D721Med (cell line): ENCODE measurements at places on chromosomes 5 and 9.

DNA sequence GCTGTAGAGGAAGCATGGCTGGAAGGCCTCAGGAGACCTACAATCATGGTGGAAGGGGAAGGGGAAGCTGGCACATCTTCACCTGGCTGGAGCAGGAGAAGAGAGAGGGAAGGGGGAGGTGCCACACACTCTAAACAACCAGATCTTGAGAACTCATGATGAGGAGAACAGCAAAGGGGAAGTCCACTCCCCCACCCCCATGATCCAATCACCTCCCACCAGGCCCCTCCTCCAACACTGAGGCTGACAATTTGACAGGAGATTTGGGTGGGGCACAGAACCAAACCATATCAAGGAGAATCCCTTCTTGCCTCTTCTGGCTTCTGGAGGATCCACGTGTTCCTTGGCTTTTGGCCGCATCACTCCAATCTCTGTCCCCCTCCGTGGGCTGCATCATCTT is 13.1 kb upstream of the CMBL start:
- DNase-seq, result no peak

- no peak for DNase-seq
These were observed 251.5 kb downstream of the CRB2 start for GRCh38 chr9:123607479-123607878.

DNA sequence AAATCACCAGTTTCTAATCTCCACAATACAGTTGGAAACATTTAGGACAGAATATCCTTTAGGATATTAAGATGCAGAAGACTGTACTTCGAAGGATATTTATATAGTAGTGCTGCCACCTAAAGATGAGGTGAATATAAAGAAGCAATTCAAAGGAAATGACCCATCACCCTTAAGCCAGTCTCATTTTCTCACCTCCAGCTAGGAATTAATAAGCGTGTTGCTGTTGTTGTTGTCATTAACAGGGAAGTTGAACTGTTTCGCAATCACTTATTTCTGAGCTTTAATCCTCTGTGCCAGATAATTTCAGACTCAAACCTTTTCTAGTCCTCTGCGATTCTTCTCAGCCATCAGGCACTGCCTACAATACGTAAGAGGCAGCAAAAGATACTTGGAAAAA is 7.8 kb upstream of the PURA start:
- DNase-seq, result no peak

DNA sequence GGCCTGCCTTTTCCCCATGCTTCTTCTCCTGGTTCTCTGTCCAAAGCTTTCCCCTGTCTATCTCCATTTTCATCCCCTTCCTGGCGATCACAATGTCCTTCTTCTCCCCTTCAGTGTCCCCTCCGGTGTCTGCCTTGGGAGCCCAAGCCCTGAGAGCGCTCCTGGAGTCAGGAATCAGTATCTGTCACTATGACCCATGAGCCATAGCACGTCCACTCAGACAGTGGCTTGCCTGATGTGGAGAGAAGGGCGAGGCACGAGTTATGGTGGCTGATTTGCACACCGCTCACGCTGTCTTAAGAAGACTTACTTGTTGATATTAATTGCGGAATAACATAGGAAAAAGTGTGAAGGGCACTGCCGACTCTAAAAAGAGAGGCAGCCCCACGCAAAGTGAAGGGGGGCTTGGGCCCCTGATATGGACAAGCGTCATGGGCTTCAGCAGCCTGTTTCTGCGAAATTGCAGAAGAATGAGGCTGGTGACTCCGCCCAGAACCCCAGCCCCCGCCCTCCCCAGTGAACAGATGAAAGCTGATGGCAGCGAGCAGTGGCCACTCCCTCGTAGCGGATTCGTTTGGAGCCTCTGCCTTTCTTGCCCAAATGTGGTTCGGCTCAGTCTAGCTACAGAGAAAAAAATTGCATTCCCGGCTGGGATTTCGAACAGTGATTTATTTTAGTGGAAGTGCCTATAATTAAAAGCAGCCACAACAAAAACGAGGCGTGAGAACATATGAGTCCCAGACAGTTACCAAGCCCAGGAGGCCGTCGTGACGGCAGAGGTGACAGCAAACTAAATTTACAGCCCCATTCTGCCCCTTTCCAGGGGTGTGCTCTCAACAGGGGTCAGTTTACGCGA is 149.8 kb downstream of the ICE1 start:
- no peak for DNase-seq

- DNase-seq, result no peak
These were observed 11.9 kb upstream of the NXNL2 start for GRCh38 chr9:88523056-88523455.

DNA sequence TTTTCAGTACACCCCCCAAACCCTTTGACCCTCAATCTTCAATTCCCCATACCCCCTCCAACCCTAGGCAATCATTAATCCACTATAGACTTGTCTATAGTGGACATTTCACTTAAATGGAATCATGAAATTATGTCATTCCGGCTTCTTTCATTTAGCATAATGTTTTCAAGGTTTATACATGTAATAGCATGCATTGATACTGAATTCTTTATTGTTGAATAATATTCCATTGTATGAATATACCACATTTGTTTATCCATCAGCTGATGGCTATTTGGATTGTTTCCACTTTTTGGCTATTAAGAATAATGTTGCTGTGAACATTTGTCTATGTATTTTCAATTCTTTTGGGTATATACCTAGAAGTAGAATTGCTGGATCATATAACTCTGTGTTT is 238.8 kb downstream of the PDE4D start:
- no peak for DNase-seq

- no peak for DNase-seq
These were observed 132.1 kb upstream of the PPP1R26 start for GRCh38 chr9:135347461-135347860.

GRCh38 chr9:5749306-5749705 is 83.6 kb downstream of the ERMP1 start:
- no peak for DNase-seq

- no peak for DNase-seq
These were observed 45.6 kb upstream of the SLC25A51 start for GRCh38 chr9:37949576-37949975.

DNA sequence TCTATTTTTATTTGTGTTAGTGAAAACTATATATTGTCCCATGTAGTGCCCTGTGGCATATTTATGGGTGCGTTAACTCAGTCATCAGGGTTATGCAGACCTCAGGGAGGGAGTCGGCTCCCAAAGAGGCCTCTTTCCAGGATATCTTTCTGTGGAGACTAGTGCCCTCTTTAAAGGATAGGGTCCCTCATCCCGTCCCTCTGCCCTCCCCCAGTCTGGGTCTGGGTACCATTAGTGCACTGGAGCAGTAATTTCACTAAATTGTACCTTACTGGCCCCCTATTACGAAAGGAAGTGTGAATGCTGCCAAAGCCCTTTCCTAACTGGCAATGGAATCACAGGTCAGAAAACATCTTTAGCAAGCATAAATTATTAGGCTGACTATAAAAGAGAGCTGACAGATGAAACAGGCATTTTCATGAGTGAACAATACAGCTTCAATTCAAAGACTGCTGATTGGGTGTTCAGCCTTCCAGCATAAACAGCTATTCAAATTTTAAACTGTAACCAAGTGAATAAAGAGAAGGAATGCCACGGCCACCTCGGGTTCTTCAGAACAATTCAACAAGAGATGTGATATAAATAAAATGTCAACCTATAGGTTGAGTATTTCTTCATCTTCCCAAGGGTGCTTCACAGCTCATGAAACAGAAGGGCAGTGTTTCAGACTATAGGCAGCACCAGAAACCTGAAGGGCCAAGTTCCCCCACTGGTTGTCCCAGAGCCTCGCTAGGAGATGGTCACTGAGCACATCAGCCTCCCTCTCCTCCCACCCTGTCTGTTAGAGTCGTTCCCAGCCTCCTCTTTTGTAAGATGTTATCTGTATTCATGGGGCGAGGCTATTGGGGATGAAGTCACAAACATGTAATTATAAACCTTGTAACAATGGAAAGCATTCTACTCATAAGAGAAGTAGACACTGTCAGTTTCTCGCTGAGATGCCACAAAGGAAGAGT is 318.7 kb downstream of the TMEM161B start:
- no peak for DNase-seq

GRCh38 chr5:169905017-169905416 is 75.3 kb downstream of the INSYN2B start:
- DNase-seq, result no peak

GRCh38 chr9:35691334-35691650 is 1.6 kb upstream of the TPM2 start:
- DNase-seq, result no peak

DNA sequence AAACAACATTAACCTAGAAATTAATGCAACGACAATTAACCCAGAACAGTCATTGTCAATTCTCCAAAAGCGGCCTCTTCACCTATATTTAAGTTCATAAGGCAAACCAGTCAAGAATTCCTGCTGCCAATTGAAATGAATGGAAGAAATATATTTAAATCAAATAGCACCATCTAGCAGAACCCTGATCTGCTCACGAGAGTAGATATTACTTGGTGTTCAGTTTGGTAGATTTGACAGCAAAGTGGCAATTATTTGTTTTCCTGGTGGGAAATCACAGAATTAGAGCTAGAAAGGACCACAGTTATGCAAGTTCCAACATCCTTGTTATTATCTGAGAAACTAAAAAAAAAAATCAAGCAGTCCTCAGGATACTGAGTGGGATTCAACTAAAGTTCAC is 2.3 kb downstream of the SSBP2 start:
- no peak for DNase-seq

DNA sequence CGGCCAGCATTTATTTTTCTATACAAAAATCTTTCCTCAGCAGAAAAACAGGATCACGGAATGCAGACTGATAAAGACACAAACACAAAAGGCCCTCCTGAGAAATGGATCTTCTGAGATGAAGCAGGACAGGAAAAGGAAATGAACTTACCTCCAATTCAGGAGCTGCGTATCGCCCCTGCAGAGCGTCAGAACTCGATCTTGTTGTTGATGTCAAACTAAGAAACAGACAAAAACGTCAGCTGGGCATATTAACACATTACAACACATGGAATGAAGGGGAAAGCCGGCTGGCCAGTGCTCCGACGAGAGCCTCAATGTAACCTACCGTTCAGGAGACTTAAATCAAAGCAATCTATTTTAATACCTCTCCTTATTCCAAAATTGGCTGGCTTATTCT is 105.1 kb downstream of the SERINC5 start:
- DNase-seq, result no peak

- no peak for DNase-seq
These were observed 10.1 kb upstream of the FOXI1 start for GRCh38 chr5:170095646-170096045.

DNA sequence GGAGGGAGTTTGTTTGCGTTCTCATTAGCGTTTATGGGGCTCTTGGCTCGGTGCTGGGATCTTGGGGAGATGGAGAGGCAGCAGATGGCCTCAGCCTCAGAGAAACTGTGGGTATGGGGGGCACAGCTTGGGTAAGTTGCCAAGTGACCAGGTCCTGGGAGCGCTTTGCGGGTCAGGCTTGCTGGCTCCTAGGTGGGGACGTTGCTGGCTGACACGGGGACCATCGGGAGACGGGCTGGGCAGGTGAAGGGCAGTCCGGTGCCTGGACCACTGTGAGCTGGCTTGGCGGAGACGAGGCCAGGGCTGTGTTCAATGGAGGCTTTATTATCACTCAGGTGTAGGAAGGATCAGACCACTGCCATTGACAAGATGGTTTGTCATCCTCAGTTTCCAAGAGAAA is 30.0 kb downstream of the FGD3 start:
- DNase-seq, result no peak

GRCh38 chr9:15293804-15294316 is 13.2 kb downstream of the TTC39B start:
- DNase-seq, result no peak

DNA sequence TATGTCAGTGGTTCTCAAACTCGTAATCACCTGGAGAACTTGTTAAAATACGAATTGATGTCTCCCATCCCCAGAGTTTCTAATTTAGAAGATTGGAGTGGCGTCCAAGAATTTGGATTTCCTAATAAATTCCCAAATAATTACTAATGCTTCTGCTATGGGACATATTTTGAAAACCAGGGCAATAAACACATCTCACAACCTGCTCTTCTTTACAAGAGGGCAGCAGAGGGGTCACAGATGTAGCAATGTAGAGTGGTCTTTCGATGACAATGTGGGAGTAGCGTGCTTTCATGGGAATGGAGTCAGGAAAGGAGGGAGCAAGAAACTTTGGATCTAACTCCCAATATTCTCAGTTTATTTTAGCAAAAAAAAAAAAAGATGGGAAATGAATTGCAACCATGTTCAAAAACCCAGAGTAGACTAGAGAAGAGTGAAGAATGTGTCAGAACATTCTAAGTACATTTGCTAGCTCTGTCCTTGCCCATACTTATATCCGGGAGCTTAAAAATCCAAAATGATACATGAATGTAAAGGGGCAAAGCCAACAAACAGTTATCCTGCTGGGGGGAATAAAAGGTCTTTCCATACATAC is 33.8 kb upstream of the ALDH1A1 start:
- no peak for DNase-seq

GRCh38 chr5:59673438-59674058 is 220.0 kb downstream of the PDE4D start:
- DNase-seq, result no peak

DNA sequence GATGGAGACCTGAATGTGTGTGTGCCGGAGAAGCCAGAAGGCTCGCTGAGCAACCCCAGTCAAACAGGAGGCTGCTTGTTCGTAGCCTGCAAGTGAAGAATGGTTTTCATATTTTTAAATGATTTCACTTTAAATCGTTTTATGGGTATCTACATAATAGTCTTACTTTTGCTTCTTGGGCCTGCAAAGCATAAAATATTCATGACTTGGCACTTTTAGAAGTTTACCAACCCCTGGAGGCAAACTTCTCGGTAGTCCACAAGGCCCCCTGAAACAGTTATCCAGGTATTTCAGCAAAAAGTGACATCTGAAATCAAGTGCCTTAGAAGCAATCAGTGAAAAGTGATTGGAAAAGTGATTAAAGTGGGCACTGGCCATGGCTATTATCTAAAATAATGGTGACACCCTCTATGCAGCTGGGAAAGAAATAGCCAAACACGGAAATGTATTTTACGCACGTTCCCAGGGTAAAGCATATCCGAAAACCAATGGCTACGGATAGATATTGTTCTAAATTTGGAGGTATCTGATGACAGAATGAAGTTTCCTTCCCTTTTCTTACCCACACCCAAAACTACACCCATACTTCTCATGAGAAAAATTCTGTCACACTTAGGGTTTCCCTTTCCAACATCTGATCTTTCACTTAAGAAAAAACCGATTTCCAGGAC is 39.0 kb downstream of the RAPGEF1 start:
- no peak for DNase-seq

- no peak for DNase-seq
These were observed 210.9 kb downstream of the ESM1 start for GRCh38 chr5:54774281-54775170.
